ENCODE measurements at places on chromosomes 16 and 17.

- no peak for DNase-seq
Observed at GRCh38 chr16:87219287-87219909, 97.8 kb downstream of the C16orf95 start.

DNA sequence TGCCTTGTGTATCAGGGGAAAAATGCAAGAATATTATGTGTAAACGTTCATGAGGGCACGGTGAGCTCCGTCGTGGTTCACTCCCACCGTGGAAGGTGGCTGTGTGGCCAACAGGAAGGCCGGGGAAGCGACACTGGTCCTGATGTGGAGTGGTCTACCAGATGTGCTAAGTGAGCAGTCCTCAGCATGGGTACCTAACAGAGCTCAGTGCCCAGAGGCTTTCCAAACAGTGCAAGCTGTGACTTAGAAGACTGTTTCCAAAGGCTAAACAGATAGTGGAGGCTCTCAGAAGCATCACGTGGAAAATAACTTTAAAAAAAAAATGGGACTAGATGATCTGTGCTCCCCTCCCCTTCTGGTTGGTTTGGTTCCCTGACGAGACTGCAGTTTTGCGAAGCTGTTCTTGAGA is 199.3 kb upstream of the CHMP6 start:
- no peak for DNase-seq

DNA sequence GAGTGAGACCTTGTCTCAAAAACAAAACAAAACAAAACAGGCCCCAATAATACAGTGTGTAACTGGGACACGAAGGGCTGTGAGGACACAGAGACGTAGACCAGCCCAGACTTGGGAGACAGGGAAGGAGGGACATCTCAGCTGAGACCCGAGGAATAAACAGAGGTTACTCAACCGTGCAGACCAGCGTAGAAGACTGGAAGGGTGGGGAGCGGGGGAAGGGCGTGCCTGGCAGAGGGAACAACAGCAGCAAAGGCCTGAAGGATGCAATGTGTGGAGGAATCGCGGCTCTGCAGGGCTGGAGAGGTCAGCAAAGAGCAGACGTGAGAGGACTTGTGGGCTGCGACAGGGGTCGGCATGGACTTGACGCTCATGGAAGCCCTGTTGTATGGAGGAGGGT is 11.6 kb upstream of the CES4A start:
- no peak for DNase-seq

GRCh38 chr17:68260051-68260762 is 12.4 kb downstream of the AMZ2 start:
- DNase-seq, result no peak

GRCh38 chr17:38881600-38882191 is 11.8 kb downstream of the LASP1 start:
- DNase-seq, result no peak

GRCh38 chr17:48544349-48545021 is 424 bp downstream of the HOXB2 start:
- DNase-seq, result no peak

DNA sequence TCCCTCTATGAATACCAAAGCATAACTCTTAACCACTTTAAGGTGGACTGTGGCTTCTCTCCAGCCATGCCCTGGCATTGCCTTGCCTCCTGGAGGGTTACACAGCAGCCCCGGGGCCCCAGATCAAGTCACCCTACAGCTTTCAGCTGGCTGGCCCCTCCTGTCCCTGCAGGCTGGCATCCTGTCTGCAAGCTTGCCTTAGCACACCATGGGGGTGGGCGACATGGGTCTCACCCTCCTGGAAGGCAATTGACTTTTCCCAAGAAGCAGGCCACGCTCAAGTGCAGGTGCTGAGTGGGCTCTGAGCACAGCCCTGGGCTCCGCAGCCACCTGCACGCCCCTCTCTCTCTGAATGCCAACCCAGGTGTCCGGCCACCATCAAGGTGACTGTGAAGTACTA is 25.8 kb upstream of the AKTIP start:
- no peak for DNase-seq

DNA sequence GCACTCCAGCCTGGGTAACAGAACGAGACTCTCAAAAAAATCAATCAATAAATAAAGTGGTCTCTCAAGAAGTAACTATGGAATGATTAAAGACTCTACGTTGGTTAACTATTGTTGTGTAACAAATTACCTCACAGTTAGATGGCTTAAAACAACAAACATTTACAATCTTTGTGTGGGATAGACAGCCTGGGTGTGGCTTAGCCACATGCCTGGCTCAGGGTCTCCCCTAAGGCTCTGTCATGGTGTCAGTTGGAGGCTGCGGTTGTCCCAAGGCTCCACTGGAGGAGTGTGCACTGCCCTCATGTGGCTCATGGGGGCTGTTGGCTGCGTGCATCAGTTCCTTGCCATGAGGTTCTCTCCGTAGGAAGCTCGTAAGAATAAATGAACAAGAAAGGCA is 294.5 kb downstream of the SNX29 start:
- DNase-seq, result no peak

DNA sequence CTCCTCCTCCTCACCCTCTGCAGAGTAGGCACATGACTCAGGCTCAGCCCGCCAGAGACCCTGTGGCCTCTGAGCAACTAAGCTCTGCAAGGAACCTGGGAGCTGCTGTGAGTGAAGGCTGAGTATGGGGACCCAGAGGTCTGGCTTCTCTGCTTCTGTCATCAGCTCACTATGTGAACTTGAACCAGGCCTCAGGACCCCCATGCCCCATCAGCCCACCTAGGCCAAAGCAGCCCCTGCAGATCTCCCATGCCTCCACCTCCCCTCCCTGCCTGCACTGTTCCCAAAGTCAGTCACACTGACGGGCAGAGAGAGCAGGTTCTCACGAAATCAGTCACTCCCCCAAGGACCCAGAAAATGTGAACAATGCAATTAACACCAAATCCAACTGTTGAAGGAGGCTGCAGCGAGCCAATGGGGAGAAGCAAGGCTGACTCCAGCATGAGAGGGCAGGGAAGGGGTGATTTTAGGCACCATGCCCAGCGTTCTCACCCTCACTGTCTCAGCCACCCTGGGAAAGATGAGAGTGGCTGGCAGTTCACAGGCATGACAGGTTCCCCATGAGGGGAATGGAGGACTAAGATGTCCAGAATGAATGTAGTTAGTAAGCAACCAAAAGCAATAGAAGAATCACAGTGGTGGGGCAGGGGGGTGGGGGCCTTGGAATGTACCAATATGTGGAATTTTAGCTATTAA is 60.6 kb downstream of the BEAN1 start:
- no peak for DNase-seq

GRCh38 chr16:89371386-89371785 is 119.0 kb downstream of the ANKRD11 start:
- DNase-seq, result no peak

DNA sequence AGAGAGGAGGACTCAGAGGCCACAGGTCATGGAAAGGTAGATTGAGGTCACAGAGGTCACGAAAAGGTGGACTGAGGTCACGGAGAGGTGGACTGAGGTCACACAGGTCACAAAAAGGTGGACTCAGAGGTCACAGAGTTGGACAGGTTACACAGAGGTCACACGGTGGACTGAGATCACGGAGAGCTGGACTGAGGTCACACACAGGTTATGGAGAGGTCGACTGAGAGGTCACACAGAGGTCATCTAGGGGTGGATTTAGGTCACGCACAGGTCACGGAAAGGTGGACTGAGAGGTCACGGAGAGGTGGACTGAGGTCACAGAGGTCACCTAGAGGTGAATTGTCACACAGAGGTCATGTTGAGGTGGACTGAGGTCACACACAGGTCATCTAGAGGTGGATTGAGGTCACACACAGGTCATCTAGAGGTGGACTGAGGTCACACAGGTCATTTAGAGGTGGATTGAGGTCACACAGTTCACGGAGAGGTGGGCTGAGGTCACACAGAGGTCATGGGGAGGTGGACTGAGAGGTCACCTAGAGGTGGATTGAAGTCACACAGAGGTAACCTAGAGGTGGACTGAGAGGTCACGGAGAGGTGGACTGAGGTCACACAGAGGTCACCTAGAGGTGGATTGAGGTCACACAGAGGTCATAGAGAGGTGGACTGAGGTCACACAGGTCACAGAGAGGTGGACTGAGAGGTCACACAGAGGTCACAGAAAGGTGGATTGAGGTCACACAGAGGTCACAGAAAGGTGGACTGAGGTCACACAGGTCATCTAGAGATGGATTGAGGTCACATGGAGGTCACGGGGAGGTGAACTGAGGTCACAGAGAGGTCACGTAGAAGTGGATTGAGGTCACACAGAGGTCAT is 26.7 kb upstream of the JPT2 start:
- no peak for DNase-seq

- no peak for DNase-seq
Observed at GRCh38 chr17:79987187-79987934, 48.3 kb downstream of the TBC1D16 start.

DNA sequence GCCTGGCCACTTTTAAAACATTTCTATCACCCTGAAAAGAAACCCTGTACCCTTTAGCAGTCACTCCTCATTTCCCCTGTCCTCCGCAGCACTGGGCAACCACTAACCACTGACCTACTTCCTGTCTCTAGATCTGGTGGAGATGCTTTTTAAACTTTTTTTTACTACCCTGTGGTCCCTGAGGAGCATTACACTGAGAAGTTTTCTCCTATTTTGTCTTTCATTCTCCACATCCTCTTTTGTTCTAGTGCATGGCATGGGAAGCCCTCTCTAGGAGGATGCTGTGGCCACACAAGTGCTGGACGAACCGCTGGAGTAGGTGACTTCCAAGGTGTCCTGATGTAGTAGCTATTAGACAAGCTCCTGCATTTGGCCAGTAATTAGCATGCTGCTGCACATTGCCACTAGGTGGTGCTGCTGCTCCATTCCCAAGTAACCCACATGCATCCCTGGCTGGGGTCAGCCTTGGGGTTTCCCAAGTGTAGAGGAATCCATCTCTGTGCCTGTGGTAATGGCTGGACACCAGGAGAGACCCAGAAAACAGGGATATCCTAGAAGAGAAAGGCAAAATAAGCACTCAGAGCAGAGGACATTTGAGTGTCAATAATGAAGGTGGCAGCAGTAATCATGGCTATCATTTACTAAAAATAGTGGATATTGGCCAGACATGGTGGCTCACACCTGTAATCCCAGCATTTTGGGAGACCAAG is 143.8 kb upstream of the CRHR1 start:
- DNase-seq, result no peak

- no peak for DNase-seq
Observed at GRCh38 chr17:43543771-43544575, 2.2 kb downstream of the ETV4 start.

DNA sequence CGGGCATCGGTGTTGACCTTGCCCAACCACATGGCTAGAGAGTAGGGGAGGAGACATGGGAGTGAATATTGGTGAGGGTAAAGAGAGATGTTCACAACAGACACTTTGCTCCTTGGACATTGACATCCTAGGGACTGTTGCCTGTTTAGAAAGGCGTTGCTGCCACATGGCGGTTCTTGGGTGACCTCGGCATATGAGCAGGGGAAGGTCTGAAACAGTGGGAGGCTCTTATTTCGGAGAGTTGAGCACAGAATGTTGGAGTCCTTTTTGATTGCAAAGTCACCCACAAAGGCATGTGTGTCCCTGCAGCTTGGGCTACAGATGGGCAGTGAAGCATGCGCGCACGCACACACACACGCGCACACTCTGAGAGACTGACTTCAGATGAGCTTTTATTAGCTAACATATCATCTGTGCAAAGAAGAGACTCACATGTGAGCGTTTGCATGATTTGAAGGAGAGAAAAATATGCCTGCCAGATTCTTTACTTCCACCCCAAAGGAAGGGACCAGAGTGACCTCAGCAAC is 104.4 kb downstream of the SHISA9 start:
- no peak for DNase-seq

- DNase-seq, result no peak
Observed at GRCh38 chr16:11160676-11161115, 95.3 kb downstream of the SOCS1 start.

DNA sequence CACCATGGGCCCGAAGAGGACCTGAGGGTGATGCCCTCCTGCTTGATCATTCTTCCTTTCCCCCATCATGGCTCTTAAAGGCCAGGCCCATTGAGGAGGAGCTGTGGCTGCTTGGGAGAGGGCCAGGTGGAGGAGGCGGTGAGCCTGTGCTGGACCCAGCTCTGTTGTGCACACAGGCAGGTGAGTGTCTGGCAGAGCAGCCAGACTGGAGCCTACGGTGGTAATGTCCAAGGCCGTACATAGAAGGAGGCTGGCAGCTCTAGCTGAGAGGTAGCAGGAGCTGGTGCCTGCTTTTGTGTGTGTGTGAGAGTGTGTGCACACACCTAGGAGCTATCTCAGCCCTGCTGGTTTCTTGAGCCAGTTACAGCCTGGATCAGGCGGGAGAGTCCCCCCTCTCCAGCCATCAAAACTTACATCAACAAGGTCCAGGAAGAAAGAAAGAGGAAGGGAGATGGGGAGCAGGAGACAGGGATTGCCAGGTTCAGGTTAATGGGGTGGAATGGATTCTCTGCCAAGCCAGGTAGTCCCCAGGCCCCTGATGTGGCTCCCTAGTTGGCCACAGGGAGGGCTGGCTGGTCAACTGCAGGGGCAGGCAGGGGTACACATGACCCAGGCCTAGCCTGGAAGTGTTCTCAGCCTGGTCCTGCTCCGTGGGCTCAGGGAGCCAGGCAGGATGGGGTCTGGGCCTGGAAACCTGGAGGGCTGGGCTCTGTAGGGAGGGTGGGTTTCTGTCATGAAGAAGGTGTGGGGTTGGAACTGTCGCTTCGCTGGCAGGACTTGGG is 107.1 kb downstream of the RAP1GAP2 start:
- DNase-seq, result no peak

DNA sequence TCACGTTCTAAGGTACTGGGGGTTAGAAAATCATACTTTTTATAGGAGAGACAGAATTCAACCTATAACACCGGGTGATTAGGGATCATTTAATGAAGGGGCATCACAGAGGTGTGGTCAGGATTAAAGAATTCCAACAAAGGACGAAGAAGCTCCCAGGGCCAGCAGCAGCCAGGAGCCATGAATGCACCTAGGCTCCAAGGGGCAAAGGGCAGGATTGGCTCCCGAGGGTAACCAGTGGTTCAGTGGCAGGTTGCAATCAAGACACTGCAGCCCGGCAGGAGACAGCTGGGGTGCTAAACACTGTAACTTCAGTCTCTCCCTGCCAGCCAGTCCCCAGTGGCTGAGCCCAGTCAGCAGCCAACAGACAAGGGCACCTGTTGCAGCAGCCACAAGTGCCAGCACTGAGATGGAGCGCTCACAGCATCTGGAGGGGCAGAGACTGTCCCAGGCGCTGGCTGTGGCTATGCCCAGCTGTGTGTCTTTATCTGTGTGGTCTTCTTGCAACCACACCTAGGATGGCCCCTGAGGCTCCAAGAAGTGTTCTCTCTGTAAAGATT is 23.9 kb downstream of the DHRS7C start:
- no peak for DNase-seq

DNA sequence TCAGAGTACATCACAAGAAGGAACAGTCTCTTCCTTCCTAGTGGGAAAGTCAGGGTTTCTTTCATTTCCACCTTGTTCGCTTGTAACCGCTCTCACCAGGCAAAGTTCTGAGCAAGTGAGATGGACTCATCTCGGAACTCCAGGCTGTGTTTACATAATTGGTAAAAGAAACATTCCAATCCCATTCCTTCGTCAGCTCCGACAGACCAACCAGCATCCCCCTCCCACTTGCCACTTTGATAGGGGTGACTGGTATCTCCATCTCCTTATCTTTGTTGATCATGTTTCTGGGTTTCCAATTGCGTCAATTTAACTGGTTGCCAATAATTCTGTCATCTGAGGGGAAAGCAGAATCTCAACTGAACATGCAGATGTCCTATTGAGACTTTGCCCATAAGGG is 36.8 kb upstream of the LYRM9 start:
- DNase-seq, result no peak

- no peak for DNase-seq
Observed at GRCh38 chr16:17171250-17172143, 299.3 kb downstream of the XYLT1 start.

Data from activated CD4-positive, CD25-positive, alpha-beta regulatory T cell (primary cell).